NCI-H2081 (cell line): ENCODE measurements at places on chromosomes 3 and 15.

DNA sequence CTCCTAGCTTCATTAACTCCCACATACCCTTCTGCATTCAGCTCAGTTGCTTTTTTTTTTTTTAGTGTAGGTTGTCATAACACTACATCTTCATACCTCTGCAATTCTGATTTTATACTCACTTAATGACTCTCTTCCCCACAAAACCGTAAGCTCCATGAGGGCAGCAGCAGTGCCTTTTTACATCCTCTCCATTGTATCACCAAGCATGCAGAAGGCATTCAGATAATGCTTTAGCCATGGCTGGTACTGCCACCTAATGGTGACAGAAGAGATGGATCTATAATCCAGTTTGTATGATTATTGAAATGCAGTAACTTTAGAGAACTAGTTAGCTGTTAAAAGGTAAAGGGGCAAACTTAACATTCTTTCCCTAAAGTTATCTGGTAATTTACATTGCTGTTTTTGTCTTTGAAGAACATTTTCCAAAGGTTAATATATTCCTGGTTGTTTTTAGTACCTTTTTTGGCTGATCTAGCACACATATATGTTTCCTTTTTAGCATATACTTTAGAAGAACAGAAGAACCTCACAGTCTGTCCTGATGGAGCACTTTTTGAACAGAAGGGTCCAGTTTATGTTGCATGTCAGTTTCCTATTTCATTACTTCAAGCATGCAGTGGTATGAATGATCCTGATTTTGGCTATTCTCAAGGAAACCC, 36.8 kb downstream of the ATP1B3 start:
- DNase-seq, result peak; percentile 62

- DNase-seq, result no peak
Measured at GRCh38 chr15:66862111-66862939, 160.3 kb downstream of the SMAD6 start.

GRCh38 chr3:130609166-130609979, 92.4 kb downstream of the COL6A6 start:
- no peak for DNase-seq

DNA sequence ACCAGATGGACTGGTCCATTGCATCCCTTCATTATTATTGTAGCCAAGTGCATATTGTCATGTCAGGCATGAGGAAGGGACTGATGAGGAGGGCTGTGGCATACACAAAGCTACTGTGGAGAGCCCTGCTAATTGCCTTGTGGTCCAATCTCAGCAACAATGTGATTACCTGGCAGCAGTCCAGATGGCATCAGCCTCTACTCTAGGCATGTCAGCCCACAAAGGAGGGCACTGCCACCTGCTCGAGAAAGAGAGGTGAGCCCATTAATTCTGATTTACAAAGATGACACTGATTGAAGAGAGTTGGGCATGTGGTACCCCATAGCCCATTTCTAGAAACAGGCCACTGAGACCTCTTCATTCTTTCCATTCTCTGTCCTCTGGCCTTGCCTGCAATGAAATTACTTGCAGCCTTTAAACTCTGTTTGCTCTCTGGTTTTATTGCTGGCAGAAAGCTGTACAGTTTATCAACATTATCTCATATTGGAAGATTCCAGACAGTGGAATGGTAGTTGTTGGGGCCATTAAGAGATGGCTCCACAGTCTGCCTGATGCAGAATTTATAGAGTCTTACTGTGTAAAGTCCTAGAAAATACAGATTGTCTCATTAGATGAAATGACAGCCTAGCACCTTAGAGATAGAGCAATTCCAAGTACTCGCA, 307.7 kb downstream of the ARPP21 start:
- DNase-seq, result no peak

DNA sequence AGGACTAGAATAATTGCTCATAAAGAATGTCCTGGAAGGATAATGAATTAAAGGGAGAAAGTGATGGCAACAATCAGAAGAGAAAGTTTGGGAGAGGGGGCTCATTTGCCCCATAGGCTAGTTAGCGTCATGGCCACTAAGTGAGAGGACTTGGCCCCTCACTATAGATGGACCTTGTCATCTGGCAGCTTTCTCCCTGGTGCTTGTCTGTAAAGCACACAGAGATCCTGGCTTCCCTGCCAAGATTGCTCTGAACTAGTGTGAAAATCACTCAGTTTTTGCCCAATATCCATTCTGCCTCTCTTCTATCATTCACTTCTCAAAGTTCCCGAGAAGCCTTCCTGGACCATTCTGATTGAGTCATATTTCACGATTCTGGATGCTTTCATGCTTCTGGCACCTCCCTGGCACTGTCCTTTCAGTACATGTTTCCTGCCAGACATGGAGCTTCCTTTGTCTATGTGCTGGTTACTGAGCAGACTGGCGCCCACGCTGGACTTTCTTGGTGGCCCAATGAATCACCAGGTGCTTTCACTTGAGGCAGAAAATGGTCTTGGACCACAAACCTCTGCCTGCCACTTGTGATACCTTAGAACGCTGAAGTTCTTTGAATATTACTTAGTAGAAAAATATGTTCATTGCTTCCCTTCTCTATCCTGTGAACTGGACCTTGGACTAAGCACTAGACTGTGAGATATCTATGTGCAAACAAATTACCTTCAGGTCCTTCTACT, 709.6 kb upstream of the CFAP20DC start:
- DNase-seq, result no peak

DNA sequence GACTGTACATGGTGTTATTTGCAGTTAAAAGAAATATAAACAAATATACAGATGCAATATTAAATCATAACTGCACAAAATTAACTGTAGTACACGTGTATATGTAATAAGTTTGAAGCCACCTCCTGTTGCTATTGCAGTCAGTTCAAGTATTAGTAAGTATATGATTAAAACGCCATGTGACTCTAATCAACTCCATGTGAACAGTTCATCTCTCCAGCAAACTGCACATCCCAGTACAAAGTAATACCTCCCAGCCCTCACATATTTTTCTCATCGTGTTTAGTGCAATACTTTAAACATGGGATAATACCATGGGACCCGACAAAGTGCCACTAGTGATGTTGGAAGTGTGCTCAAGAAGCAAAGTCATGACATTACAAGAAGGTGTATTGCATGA, 34.6 kb downstream of the PDCD10 start:
- no peak for DNase-seq

- DNase-seq, result no peak
Measured at GRCh38 chr3:131795390-131796090, 239.3 kb downstream of the CPNE4 start.

- no peak for DNase-seq
Measured at GRCh38 chr3:113607219-113607596, 74.9 kb downstream of the SIDT1 start.

- DNase-seq, result peak; percentile 28
Measured at GRCh38 chr15:51499379-51499976, 123.1 kb downstream of the DMXL2 start.

- DNase-seq, result no peak
Measured at GRCh38 chr15:90664650-90665287, 52.4 kb upstream of the BLM start.

GRCh38 chr3:105842943-105843342, 25.9 kb downstream of the CBLB start:
- DNase-seq, result no peak
